Central memory CD8-positive, alpha-beta T cell (primary cell): ENCODE measurements at places on chromosomes 6 and 20.

DNA sequence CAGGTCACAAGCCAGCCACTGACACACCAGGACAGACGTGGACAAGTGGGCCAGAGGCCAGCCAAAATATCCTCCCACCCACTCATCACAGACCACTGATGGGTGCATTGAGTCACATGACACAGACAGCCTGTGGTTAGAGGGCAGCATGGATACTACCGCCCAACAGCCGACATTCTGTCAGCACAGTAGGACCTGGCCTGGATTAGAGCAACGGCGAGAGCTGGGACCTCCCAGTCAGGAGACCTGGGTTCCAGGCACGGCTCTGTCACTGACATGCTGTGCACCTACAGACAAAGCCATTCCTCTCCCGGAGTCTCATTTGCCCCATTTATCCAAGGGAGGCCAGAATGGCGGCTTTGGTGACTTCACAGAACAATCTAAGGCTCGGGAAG lies 8.0 kb downstream of the ZNF335 start:
- no peaks in the 10 kb centered on the region for H3K27me3 ChIP-seq
- H3K4me3 ChIP-seq = no peak overlapping the region
- H3K4me1 ChIP-seq = peaks cover 4% of the 10 kb centered on the region
- no peak for DNase-seq
- no peak overlapping the region for H3K27ac ChIP-seq

DNA sequence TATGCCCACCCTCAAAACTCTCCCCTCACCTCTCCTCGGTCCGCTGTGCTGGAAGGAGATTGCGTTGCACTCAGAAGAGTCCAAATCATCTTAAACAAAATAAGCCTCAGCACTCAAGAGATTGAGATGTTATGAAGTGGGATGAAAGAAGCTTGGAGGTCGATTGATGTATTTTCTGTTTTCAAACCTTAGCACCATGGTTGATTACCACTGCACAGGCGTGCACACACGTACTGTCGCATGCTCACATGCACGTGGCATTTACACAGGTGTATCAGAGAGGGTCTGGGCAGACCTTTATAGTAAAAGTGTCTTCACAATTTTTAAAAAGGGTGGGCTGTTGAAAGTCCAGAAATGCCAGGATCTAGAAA lies 612 bp upstream of the AGPAT4 start:
- H3K27me3 ChIP-seq = no peaks in the 10 kb centered on the region
- no peak for DNase-seq
- H3K4me3 ChIP-seq = peak overlapping the region; percentile 88
- peak overlapping the region; percentile 96 for H3K27ac ChIP-seq

- H3K36me3 ChIP-seq = peaks cover 56% of the 10 kb centered on the region
- H3K27ac ChIP-seq = peak overlapping the region; percentile 88
- peaks cover 63% of the 10 kb centered on the region for H3K4me1 ChIP-seq
- H3K27me3 ChIP-seq = no peaks in the 10 kb centered on the region
- no peak for DNase-seq
Measured at GRCh38 chr20:48706116-48706656, 121.6 kb downstream of the PREX1 start.

DNA sequence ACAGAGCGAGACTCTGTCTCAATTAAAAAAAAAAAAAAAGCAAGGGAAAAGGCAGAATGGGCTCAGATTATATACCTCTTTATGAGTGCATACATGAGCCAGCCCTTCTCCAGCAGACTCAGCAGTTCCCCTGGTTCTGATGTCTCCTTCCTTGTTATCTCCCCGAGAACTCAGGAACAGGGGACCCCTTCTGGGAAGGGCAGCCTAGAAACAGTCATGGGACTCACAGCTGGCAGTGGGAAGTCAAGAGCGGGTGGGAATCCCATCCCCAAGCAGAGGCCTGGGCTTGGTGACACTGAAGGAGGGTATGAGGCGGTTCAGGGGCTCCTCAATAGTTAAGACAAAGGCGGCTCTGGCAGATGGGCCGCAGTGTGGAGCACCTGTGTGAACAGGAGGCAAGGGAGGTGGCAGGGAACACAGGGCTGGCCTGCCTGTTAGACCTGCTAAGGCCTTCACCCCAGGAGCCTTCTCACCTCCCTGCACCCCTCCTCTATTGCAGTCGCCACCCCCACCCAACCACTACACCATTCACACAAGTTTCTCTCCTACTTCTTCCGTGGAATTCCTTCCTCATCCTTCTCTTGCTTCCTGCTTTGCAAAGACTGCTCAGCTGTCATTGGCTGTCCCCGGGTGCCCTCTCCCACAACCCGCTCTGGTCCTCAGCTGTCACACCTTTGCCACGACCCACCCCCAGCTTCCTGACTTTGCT lies 29.7 kb upstream of the MDFI start:
- no peak for DNase-seq
- H3K36me3 ChIP-seq = no peaks in the 10 kb centered on the region
- H3K27ac ChIP-seq = no peak overlapping the region
- peaks cover 4% of the 10 kb centered on the region for H3K4me1 ChIP-seq
- H3K27me3 ChIP-seq = peaks cover 48% of the 10 kb centered on the region
- no peak overlapping the region for H3K4me3 ChIP-seq

- H3K27ac ChIP-seq = peak overlapping the region; percentile 29
- DNase-seq = no peak
- peaks cover 13% of the 10 kb centered on the region for H3K36me3 ChIP-seq
- peaks cover 61% of the 10 kb centered on the region for H3K4me1 ChIP-seq
- H3K27me3 ChIP-seq = no peaks in the 10 kb centered on the region
- peak overlapping the region; percentile 74 for H3K4me3 ChIP-seq
Measured at GRCh38 chr20:32582659-32583580, 2.2 kb downstream of the NOL4L start.

- H3K27me3 ChIP-seq = no peaks in the 10 kb centered on the region
- peaks cover 8% of the 10 kb centered on the region for H3K36me3 ChIP-seq
- no peak for DNase-seq
- no peak overlapping the region for H3K27ac ChIP-seq
- H3K4me1 ChIP-seq = no peaks in the 10 kb centered on the region
- no peak overlapping the region for H3K4me3 ChIP-seq
Measured at GRCh38 chr20:3340443-3340842, 67.0 kb downstream of the DNAAF9 start.

DNA sequence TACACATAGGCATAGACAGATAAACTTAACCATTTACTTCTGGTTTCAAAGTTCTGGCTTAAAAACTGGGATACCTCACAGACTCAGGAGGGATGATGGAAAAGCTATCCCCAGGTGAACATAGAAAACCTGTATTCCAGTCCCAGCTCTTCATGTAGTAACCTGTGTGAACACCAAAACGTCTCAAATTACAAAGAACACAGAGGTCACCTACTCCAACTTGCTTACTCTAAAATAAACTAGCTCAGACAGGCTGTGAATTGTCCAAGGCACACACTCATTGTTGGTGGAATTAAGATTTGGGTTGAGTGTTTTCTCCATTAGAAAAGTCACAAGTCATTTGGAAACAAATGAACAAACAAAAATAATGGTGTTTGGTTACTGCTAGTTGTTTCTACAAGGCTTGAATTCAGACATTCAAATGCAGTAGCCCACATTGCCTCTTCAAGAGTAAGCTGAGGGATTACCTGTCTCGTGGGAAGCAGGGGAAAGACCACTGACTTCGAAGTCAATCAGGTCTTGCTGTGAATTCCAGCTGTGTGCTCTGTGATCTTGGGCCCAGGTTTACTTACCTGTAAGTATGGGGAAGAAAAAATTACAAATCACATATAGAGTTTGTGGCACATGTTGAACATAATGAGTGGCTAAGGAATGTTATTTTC lies 48.2 kb upstream of the LRRC1 start:
- H3K36me3 ChIP-seq = no peaks in the 10 kb centered on the region
- peaks cover 9% of the 10 kb centered on the region for H3K27me3 ChIP-seq
- no peak for DNase-seq
- no peak overlapping the region for H3K27ac ChIP-seq

- no peaks in the 10 kb centered on the region for H3K27me3 ChIP-seq
- no peak overlapping the region for H3K4me3 ChIP-seq
- no peaks in the 10 kb centered on the region for H3K4me1 ChIP-seq
- no peak overlapping the region for H3K27ac ChIP-seq
- DNase-seq = no peak
- peaks cover 2% of the 10 kb centered on the region for H3K36me3 ChIP-seq
Measured at GRCh38 chr6:21123507-21124436, 469.8 kb upstream of the SOX4 start.

DNA sequence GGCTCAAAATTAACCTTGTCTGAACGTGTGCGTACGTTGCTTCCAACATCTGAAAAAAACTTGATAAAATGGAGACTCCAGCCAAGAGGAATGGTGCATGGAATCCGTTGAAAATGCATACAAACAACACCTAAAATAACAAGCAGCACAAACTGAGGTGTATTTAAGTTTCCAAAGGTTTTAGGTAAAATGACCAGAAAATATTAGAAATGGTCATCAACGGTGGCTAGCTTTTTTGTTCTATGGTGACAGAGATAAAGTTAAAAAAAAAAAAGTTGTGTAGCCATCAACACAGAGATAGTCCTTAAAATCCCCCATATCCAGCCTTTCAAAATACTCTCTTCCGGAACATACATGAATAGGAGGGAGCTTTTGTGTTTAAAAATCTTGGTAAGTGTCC lies 651 bp upstream of the TFAP2B start:
- H3K27me3 ChIP-seq = peaks cover 85% of the 10 kb centered on the region
- H3K36me3 ChIP-seq = no peaks in the 10 kb centered on the region
- no peak overlapping the region for H3K27ac ChIP-seq
- no peak for DNase-seq
- peaks cover 6% of the 10 kb centered on the region for H3K4me1 ChIP-seq

DNA sequence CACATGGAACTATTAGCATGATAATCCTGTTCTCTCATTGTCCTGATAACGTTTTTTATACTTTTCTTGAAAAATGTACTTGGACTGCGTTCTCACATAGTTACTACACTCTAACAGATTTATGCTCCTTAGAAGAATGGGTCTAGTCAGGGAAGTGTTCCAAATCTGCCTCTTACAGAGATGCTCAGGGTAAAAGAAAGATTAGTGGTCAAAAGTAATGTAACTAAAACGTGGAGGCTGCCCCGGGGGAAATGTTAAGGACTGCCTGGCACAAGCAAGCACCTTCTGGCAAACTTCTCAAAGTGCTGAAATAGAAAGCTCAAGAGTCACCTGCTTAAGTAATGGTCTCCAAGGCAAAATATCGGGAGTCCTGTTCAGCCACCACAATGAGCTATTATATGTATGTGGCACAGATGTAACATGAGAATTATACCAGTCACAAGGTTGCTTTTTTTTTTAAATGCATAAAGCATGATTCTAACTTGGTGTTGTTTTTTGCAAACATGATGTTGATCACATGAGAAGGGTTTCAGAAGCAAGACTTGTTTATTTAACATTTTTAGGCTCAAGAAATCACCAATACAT lies 244.5 kb upstream of the JARID2 start:
- no peaks in the 10 kb centered on the region for H3K36me3 ChIP-seq
- no peak overlapping the region for H3K4me3 ChIP-seq
- H3K27me3 ChIP-seq = no peaks in the 10 kb centered on the region

GRCh38 chr20:856361-856775 lies 22.9 kb downstream of the FAM110A start:
- no peaks in the 10 kb centered on the region for H3K27me3 ChIP-seq
- H3K4me1 ChIP-seq = peaks cover 61% of the 10 kb centered on the region
- peaks cover 6% of the 10 kb centered on the region for H3K36me3 ChIP-seq
- peak overlapping the region; percentile 54 for H3K4me3 ChIP-seq
- H3K27ac ChIP-seq = no peak overlapping the region

GRCh38 chr6:68087399-68088133 lies 547.5 kb upstream of the ADGRB3 start:
- no peak for DNase-seq
- H3K4me3 ChIP-seq = no peak overlapping the region
- no peak overlapping the region for H3K27ac ChIP-seq

- H3K4me1 ChIP-seq = peaks cover 12% of the 10 kb centered on the region
- DNase-seq = no peak
Measured at GRCh38 chr6:35136185-35136584, 5.0 kb downstream of the TCP11 start.

GRCh38 chr6:82365016-82365795 lies 1.6 kb downstream of the TPBG start:
- peak overlapping the region; percentile 81 for H3K4me3 ChIP-seq
- H3K27me3 ChIP-seq = peaks cover 63% of the 10 kb centered on the region
- no peak for DNase-seq
- peaks cover 26% of the 10 kb centered on the region for H3K4me1 ChIP-seq
- H3K27ac ChIP-seq = no peak overlapping the region
- no peaks in the 10 kb centered on the region for H3K36me3 ChIP-seq

- no peak for DNase-seq
- H3K36me3 ChIP-seq = peaks cover 10% of the 10 kb centered on the region
- peaks cover 15% of the 10 kb centered on the region for H3K4me1 ChIP-seq
- no peak overlapping the region for H3K27ac ChIP-seq
Measured at GRCh38 chr20:33648396-33649004, 13.6 kb upstream of the C20orf144 start.

GRCh38 chr20:55353206-55353605 lies 652.1 kb downstream of the CBLN4 start:
- no peak for DNase-seq
- no peak overlapping the region for H3K27ac ChIP-seq

- no peak overlapping the region for H3K27ac ChIP-seq
- peaks cover 30% of the 10 kb centered on the region for H3K27me3 ChIP-seq
- DNase-seq = no peak
Measured at GRCh38 chr6:46745973-46746372, 760 bp upstream of the ANKRD66 start.

DNA sequence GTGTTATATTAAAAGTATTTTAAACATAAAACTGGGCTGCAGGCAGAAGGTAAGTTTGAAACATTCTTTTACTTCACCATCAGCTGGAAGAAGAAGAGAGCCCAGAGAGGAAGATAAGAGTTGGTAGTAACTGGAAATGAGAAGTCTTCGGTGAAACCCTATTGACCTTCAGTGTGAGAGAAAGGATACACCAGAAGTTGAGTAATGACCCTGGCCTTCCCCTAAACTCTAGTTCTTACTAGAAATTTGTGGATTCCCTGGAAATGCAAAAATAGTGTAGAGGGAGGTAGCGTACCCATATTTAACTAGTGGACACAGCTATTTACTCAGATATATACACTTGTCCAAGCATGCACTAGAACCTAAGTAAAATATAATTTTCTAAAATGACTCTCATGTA lies 8.0 kb upstream of the EPM2A start:
- no peak overlapping the region for H3K4me3 ChIP-seq
- peaks cover 7% of the 10 kb centered on the region for H3K27me3 ChIP-seq
- H3K4me1 ChIP-seq = no peaks in the 10 kb centered on the region
- no peaks in the 10 kb centered on the region for H3K36me3 ChIP-seq
- no peak overlapping the region for H3K27ac ChIP-seq
- DNase-seq = no peak
